ENCODE measurements at places on chromosomes 5 and 9.

GRCh38 chr9:134870301-134870694 lies 10.3 kb upstream of the FCN2 start:
- no peak overlapping the region for H3K27ac ChIP-seq
- no peaks in the 10 kb centered on the region for H3K4me1 ChIP-seq
- no peak for DNase-seq
- no peaks in the 10 kb centered on the region for H3K36me3 ChIP-seq
- H3K4me3 ChIP-seq: no peak overlapping the region
- peaks cover 16% of the 10 kb centered on the region for H3K27me3 ChIP-seq

DNA sequence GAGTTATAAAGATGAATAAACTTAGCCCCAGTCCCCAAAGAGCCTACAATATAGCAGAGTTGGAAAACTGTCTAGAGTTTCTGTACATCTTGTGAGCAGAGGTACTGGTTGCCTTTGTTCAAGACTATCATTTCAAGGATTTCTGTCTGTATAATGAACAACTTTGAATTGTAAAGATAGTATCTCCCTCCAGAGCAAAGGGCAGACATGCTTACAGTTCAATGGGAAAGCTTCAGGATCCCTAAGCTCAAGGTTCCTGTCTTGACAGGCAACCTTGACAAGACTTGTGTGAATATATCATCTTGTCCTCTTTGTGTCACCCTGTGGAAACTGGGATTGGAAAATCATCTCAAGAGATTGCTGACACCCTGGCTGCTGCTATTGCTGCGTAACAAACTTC lies 242.8 kb upstream of the VLDLR start:
- no peaks in the 10 kb centered on the region for H3K36me3 ChIP-seq
- H3K4me1 ChIP-seq: no peaks in the 10 kb centered on the region
- no peak for DNase-seq
- H3K27ac ChIP-seq: no peak overlapping the region

DNA sequence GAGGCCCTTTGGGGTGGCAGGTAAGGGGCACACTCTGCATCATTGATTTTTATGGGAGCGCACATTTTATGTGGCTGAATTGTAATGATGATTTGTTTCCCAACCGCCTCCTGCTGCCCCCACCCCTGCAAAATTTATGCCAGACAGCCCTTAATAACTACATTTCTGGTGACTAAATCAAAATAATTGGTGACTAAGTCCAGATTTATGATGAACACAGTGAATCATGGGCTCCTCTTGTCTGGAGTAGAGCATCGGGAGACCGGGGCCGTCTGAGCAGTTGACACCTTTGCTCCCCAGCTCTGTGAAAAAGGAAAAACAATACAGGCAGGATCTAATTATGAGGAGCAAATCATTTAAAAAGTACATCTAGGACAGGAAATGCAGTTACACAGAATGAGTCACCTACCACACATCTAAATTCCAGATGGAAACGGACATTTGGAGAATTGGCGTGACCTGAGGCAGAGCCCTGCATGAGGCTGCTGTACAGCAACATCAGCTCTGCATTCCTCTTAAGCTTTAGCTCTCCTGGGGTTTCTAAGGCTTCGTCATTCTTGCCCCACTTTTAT lies 58.9 kb downstream of the DOCK2 start:
- no peaks in the 10 kb centered on the region for H3K27me3 ChIP-seq
- no peaks in the 10 kb centered on the region for H3K36me3 ChIP-seq
- no peak overlapping the region for H3K4me3 ChIP-seq
- no peak overlapping the region for H3K27ac ChIP-seq
- DNase-seq: no peak

DNA sequence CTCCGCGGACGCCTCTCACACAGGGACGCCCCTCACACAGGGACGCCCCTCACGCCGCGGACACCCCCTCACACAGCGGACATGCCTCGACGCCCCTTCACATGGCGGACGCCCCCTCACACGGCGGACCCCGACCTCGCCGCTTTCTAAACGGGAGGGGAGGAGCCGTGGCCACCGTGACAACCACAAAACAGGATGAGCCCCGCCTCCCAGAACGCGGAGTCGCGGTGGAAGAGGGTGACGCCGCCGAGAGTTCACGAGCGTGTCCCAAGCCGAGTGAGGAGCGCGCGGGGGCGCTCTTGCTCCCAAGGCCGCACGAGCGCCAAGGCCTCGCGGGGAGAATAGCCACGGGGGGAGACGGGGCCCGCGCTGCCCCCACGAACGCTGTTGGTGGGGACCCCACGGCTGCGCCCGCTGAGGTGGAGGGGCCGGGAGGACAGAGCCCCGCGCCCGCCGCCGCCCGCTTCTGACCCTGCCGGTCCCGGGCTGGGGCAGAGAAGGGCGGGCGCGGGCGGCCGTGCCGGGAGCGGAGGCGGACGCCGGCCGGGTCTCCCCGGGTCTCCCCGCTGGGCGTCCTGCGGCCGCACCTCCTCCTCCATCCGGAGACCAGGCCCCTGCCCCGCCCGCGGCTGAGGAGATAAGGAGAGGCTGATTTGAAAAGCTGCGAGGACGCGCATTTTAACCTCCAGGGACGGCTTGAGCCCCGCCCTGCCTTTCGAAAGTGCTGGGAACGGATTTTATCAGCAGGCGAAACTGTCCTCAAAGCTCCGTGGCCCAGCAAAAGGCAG lies 3.9 kb upstream of the NKD2 start:
- H3K4me1 ChIP-seq: peaks cover 16% of the 10 kb centered on the region
- peak overlapping the region; percentile 81 for H3K27ac ChIP-seq
- H3K4me3 ChIP-seq: peak overlapping the region; percentile 62
- DNase-seq: peak; percentile 44
- H3K36me3 ChIP-seq: no peaks in the 10 kb centered on the region
- peaks cover 2% of the 10 kb centered on the region for H3K27me3 ChIP-seq

GRCh38 chr5:74877624-74878304 lies 11.6 kb upstream of the FAM169A start:
- H3K36me3 ChIP-seq: no peaks in the 10 kb centered on the region
- DNase-seq: no peak
- no peak overlapping the region for H3K4me3 ChIP-seq
- no peaks in the 10 kb centered on the region for H3K4me1 ChIP-seq
- no peak overlapping the region for H3K27ac ChIP-seq

GRCh38 chr5:127938746-127939145 lies 144.8 kb upstream of the SLC12A2 start:
- H3K36me3 ChIP-seq: no peaks in the 10 kb centered on the region
- H3K4me3 ChIP-seq: no peak overlapping the region
- H3K27me3 ChIP-seq: no peaks in the 10 kb centered on the region
- DNase-seq: no peak
- no peak overlapping the region for H3K27ac ChIP-seq
- no peaks in the 10 kb centered on the region for H3K4me1 ChIP-seq

GRCh38 chr9:16367605-16368231 lies 502.8 kb downstream of the BNC2 start:
- no peak for DNase-seq
- no peaks in the 10 kb centered on the region for H3K36me3 ChIP-seq
- no peaks in the 10 kb centered on the region for H3K4me1 ChIP-seq

GRCh38 chr5:96048763-96049162 lies 87.1 kb upstream of the ELL2 start:
- H3K4me1 ChIP-seq: no peaks in the 10 kb centered on the region
- no peaks in the 10 kb centered on the region for H3K27me3 ChIP-seq
- H3K27ac ChIP-seq: no peak overlapping the region
- DNase-seq: no peak
- H3K36me3 ChIP-seq: no peaks in the 10 kb centered on the region

DNA sequence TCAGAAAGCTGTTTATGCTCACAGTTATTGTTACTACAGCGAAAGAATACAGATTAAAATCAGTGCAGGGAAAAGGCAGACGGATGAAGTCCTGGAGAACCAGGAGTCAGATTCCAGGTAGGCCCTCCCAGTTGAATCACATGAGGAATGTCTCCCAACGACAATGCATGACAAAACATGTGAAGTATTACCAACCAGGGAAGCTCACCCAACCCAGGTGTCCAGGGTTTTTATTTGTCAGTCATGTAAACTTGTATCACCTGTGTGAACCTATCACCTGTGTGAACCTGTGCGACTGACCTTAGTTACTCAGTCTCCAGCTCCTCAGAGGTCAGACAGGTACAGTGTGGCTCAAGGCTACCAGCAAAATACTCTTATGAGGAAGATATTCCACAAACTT lies 63.9 kb downstream of the KIAA1958 start:
- no peaks in the 10 kb centered on the region for H3K27me3 ChIP-seq
- no peak overlapping the region for H3K27ac ChIP-seq
- H3K4me1 ChIP-seq: no peaks in the 10 kb centered on the region
- H3K4me3 ChIP-seq: no peak overlapping the region
- no peaks in the 10 kb centered on the region for H3K36me3 ChIP-seq
- DNase-seq: no peak
